ENCODE measurements at places on chromosomes 16 and 17. TPM values are rescaled to one million over a fixed set of nuclear protein-coding genes. Genes with fewer than 3 reads are reported as not detected.

Gene ABAT
- total RNA-seq, result 9.5 TPM

Gene DOC2A
- total RNA-seq, result 0.80 TPM

DNA sequence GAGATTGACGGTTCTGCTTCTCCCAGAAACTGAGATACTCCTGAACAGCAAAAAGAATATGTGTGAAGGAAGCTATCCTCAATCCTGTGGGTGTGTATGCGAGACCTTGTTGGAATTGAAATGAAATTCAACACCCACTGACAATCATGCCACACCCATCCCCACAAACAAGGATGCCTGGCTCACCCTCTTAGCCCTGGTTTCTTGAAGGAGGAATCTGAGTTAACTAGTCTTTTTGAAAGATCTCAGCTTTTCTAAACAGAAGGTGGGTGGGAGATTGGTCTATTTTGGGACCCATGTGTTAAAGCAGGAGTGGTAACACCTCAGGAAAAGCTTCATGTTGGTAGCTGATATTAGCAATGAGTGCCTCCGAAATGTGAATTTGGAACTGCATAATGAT is 1244.5 kb downstream of the CDH11 start:
- DNase-seq, result no peak

DNA sequence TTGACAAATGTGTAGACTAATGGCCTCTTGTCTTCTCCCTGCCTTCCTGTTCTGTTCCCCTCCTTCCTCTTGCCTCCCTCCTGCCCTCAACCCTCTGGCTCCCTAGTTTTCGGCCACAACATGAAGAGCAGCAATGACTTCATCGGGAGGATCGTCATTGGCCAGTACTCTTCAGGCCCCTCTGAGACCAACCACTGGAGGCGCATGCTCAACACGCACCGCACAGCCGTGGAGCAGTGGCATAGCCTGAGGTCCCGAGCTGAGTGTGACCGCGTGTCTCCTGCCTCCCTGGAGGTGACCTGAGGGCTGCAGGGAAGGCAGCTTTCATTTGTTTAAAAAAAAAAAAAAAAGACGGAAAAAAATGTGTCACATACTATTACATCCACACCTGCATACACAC is 18.8 kb upstream of the CLEC19A start:
- no peak for DNase-seq

DNA sequence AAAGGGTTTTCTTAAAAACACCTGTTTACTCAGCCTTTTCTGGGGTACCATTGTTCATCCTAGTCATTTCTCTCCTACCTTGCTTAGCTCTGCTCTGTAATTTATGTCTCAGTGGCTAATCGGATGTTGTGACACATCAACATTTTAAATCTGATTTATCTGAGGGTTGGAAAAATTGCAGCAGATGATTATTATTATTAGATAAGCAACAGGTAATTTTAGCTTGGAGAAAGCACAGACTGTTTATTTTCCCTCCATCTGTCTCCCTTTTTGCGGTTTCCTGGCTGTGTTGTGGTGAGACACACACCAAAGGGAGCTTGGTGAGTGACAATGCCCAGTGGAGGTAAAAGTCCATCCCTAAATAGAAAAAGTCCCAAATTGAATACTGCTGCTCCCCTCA is 389.9 kb downstream of the UTP18 start:
- no peak for DNase-seq

DNA sequence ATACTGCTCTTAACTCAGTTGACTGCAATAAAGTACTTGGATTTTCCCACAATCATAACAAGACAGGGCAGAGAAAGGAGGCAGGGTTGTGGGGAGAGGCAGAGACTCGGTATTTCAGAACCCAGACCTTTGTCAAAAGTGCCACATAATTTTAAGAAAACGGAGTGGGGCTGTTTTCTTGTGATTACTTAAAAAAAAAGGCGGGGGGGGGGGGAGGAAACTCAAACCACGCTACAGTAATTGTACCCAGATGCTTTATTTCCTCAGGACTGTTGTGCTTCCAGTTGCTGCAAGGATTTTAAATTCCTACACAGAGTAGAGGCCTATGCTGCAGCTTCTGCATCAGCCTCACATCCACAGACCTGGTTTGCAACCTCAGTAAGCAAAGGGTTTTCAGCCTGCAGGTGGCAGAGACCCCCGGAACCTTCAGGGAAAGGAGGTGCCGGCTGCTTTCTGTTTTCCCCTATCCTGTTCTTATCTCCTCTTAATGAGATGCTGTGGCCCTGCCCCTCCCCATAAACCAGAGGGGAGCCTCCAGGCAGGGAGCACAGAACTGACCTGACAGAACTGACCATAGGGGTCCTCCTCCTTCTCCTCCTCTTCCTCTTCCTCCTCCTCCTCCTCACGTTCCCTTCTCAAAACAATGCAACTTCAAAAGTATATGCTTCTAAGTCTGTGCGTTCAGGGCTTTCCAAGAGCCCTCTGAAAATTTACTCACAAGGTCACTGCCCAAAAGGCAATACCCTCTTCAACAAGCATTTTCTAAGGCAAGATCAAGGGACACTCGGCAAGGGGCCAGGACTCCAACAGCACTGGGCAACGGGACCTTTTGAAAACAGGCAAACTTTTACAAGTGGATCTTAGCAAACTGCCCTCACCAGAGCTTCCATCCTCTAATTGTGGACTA is 7.5 kb downstream of the AXIN2 start:
- no peak for DNase-seq

DNA sequence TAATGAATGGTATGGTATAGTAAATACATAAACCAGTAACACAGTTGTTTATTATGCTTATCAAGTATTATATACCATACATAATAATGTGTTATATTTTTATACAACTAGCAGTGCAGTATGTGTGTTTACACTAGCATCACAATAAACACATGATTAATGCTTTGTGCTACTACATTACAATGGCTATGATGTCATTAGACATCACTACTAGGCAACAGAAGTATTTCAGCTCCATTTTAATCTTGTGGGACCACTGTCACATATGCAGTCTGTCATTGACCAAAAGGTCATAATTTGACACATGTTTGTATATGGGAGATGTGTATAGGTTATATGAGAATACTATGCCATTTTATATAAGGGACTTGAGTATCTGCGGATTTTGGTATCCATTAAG is 32.7 kb downstream of the TRIM37 start:
- DNase-seq, result no peak

GRCh38 chr16:735982-736453 is 4.8 kb downstream of the CIAO3 start:
- no peak for DNase-seq

DNA sequence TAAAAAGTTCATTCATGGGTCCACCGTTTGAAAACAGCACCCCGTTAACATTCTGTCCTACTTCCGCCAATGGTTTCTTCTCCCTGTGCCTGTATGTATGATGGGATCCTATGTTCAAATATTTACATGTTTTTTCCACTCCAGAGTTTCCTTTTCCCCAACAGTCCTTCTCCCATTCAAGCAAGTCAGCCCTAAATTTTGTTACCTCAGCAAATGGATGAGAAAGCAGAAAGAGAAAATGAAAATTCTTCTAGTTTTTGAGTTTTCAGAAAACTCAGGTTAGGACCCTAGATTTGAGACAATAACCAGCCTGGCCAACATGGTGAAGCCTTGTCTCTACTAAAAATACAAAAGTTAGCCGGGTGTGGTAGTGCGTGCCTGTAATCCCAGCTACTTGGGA is 3.5 kb upstream of the ERN2 start:
- DNase-seq, result no peak

GRCh38 chr17:79539944-79540705 is 70.7 kb downstream of the RBFOX3 start:
- no peak for DNase-seq

GRCh38 chr17:29791336-29792080 is 138.5 kb downstream of the SSH2 start:
- DNase-seq, result peak; percentile 77

GRCh38 chr16:86395477-86395876 is 114.8 kb upstream of the FOXF1 start:
- no peak for DNase-seq

DNA sequence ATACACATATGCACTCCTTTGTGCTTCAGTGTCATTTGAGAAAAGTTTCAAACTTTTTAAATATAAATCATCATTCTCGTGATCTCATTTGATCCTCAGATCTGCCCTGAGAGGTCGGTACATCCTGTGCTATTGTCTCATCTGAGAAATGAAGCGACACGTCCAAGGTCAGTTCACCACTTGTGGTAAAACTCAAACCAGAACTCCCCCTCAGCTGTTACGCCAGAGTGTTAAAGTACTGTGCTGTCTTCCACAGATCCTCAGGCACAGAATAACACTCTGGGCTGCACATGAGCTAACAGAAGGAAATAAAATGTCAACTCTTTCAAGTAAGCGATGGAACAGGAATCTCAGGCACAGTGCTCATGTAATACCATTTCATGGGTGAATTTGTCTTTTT is 31.4 kb downstream of the ANKFN1 start:
- DNase-seq, result no peak

Gene CRISPLD2
- total RNA-seq, result 2.3 TPM

GRCh38 chr17:65442691-65443090 is 118.8 kb downstream of the AXIN2 start:
- DNase-seq, result no peak

Gene PYDC1
- not detected for total RNA-seq

DNA sequence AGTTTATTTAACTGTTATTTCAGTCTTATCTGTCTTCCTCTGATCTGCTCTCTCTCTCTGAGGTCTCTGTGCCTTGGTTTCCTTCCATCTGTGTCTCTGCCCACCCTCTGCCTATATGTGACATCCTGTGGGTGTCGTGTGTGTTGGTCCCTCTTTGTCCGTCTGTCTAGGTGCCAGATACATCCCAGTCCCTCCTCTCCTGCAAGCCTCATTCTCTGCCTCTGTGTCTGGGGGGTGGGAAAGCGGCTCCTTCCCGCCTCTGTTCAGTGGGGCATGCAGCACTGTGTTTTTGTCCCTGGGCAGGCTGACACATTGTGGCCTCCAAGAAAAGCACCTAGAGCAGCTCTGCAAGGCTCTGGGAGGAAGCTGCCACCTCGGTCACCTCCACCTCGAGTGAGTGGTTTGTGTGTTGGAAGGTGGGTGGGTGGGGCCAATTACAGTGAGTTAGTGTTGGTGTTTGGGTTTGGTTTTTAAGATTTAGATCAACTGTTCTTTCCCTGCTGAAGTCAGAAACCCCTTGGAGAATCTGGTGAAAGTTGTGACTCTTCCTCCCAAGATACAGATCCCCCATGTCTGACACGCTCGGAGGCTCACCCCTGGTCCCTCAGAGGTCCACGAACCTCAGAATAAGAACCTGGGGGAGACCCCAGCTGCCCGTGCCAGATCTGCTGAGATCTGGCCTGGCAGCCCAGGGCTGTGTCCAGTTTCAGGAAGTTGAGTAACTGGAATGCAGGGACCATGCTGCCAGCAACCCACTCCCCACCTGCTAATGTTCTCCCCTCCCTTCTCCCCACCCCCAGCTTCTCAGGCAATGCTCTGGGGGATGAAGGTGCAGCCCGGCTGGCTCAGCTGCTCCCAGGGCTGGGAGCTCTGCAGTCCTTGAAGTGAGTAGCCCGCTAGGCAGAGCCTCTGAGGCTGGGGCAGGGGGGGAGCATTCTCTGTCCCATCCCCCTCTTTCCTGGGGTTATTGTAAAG is 50.9 kb upstream of the CPNE2 start:
- DNase-seq, result no peak

- no peak for DNase-seq
Measured at GRCh38 chr17:57650548-57650947, 94.6 kb downstream of the CCDC182 start.

GRCh38 chr16:17306745-17307144 is 164.0 kb downstream of the XYLT1 start:
- DNase-seq, result no peak
